ENCODE measurements at places on chromosomes 13 and 19.

GRCh38 chr13:27022571-27023311 is 148.9 kb downstream of the USP12 start:
- peak; percentile 48 for DNase-seq

- DNase-seq, result peak; percentile 10
Observed at GRCh38 chr13:22278336-22278929, 607.6 kb downstream of the FGF9 start.

GRCh38 chr13:99448546-99448945 is 52.7 kb upstream of the TM9SF2 start:
- no peak for DNase-seq

DNA sequence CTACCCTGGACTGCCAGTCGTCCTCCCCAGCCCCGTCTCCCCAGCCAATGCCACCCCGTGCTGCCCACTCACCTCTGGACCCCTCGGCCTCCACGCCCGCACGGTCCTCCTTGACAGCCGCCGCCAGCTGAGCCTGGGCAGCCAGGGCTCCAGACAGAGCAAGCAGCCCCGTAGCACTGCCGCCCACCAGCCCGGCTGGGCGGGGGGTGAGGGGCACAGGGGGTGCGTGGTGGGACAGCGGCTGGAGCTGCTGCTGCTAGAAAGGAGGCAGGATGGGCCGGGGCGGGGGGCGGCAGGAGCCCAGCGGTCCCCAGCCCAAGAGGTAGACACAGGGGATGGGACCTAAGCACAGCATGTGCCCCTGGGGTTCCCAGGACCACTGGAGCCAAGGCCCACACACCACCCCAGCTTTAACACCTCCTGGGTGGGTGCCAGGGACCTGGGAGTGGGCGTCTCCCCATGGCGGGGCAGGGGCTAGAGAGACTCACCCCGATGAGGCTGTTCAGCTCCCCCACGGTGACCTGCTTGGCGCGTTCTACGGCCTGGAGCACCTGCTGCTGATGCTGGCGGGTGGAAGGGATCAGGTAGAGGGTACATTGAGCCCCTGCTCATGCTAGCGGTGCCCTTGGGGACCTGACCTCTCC is 9.7 kb downstream of the TLE2 start:
- DNase-seq, result no peak

- peak; percentile 53 for DNase-seq
Observed at GRCh38 chr13:60226507-60226906, 62.8 kb upstream of the DIAPH3 start.

- DNase-seq, result no peak
Observed at GRCh38 chr13:30789166-30789862, 54.0 kb downstream of the ALOX5AP start.

DNA sequence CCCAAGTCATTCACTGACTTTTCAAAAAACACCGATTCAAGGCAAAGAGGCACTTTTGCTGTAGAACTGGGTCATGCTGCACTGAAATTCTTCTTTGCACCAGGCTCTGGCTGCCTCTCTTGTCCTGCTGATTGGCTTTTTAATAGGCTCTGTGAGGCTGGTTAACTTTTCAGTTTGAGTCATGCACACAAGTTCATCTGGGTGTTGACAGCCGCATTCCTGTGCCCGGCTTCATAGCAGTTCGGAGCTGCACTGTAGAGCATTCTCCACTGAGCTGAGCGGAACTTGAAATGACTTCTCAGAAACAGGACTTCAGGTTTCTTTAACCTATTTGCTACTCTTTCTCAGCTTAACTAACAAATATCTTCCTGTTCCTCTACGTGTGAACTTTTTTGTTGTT is 978.3 kb downstream of the UQCRFS1 start:
- peak; percentile 56 for DNase-seq

Data from cardiac muscle cell (in vitro differentiated cells and primary cell).